Activated naive CD4-positive, alpha-beta T cell treated with anti-CD3 and anti-CD28 coated beads, Interleukin-2, amount 50 U/mL, for 16 hours (primary cell): ENCODE measurements at places on chromosomes 12 and 14.
A peak's percentile ranks its signal among the peaks of the same experiment; 100 is the strongest.

DNA sequence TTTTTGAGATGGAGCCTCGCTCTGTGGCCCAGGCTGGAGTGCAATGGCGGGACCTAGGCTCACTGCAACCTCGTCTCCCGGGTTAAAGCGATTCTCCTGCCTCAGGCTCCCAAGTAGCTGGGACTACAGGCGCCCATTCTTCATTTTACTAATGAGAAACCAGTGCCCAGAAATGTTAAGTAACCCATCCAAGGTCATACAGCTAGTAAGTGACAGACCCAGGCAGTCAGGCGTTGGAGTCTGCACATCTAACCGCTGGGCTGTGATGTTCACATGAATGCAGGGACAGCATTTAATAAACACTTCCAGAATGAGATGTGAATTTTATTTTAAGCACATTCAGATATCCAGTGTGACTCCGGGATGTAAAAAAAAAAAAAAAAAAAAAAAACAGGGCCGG, 1.3 kb upstream of the TRIP11 start:
- no peak for DNase-seq

- DNase-seq = no peak
Measured at GRCh38 chr12:10073261-10073660, 25.5 kb downstream of the CLEC1A start.

- no peak for DNase-seq
Measured at GRCh38 chr14:34052658-34053014, 101.8 kb upstream of the EGLN3 start.

DNA sequence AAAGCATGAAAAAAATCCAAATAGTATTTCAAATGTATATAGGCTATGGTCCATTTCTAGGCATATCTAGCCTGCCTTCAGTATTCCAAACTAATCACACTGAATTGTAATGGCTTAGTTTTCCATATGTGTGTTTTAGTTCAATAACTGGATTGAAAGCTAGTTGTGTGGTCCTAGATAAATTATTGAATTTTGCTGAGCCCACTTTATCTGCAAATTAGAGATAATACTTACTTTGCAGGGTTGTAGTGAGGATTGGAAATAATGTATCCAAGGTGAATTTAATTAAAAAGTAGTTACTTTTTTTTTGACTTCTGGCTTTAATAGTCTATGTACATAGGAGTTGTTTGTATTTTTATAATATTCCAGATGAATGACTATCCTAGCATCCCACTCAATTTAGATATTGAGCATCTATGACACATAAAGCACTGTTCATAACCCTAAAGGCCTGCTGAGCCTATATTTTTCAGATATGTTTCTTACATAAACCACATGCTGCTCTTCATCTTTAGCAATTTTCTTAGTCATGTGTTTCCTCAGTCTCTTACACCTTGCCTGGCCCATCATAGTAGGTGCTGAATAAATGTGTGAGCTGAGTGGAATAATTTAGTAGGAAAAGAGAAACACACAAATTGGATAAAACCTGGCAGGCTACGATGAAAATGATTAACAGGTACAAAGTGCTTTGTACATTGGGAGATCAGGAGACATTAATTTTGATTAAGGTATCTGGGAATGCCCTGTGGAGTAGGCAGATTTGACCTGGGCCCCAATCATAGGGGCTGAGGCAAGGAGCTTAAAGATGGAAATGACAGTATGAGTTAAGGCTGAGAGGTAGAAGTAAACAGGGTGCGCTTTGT, 1.1 kb upstream of the ATP23 start:
- no peak for DNase-seq

DNA sequence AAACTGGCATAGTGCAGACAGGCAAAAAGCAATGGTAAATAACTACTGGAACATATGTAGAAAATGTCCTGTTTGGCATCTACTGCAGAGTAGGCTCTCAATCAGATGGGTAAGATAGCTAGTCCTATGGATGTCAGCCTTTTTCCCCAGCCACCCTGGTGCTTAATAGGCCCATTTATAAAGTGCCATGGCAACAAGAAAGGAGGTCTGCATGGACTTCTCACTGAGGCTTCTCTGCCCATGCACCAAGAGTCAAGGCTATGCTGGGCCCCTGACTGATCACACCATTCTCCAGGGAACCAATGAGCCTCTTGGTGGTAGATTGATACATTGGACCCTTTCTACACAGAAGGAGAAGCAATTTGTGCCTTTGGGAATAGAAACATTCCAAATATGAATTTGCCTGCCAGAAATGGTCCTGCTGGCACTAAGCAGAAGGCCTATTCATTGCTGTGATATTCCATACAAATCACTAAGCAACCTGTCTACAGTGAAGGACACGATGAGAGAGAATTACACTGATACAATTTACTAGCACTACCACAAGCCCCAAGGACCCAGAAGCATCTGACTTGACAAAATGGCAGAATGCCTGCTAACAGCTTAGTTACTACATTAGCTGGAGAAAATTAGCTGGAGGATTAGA, 43.8 kb downstream of the RESF1 start:
- no peak for DNase-seq

- no peak for DNase-seq
Measured at GRCh38 chr14:71467361-71467811, 464.8 kb upstream of the RGS6 start.

GRCh38 chr14:53921027-53921426, 35.6 kb downstream of the BMP4 start:
- no peak for DNase-seq

DNA sequence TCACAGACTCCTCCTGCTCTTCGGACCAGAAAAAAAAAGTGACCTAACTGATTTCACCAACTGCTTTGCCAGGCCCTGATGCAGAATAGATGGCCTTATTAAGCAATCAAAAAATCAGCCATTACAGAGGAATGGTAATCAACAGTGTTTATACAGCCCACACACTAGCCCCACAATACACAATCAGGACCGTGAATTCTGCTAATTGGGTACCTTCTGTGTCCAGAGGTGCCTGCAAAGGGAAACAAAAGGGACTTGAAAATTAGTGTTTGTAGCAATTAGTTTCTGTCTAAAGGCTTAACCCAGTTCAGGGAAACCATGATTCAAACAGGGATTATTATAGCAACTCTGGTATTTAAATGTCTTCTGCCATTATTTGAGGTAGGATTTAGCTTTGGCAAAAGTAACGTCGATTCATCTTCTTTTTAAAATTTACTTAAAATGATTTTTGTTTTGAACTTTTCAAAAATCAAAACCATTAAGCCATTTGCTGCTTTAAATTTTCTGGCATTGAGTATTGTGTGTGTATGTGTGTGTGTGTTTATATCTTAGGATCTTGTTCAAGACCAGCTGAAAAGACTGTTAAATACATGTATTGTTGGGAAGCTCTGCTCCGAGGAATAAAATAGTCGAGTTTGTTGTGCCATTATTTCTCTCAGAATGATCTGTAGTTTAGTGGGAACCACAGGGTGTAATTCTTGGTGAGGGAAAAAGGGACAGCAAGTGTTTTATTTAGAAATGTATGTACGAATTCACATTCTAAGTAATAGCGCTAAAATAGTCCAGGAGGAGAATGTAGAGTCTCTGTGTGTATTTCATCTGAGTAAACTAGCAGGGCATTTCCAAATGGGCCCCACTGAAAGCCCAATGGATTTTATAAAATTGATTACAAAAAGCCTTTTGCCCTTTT, 156.1 kb downstream of the PTCSC3 start:
- no peak for DNase-seq

- no peak for DNase-seq
Measured at GRCh38 chr14:23533652-23534435, 17.7 kb downstream of the ZFHX2 start.

DNA sequence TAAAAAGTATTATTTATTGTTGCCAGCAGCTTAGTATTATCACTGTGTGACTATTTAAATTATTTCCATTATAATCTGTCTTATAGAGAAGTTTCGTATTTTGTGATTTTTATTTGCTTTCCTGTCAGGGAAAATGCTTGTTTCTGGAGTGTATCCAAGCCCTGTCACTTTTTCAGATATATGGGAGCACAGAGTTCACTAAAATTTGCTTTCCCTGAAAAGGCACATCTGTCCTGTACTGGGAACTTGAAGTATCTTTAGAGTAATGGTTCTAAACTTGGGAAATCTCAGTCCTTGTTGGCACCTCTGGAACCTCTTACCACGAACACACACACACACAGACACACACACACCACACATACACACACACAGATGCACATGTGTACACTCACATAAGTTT, 39.3 kb upstream of the SSTR1 start:
- DNase-seq = no peak

DNA sequence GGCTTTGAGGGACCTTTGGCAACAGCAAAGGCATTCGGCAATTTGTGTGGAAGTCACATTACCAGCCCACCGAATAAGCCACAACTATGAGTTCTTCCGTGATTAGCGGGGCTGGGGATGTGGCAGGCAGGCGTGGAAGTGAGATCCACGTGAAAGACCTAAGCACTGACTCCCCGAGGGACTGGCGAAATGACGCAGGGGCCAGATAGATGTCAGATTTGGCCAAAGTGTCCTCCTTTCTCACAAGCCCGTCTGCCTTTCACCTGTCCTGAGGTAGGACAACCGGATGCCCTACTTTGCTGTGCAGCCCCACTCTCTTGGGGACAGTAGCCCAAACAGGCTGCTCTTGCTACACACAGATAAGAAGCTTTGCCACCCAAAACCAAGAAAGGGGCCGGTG, 54.5 kb downstream of the DPF3 start:
- no peak for DNase-seq

GRCh38 chr12:27534765-27535161, 10.8 kb downstream of the PPFIBP1 start:
- DNase-seq = no peak

- DNase-seq = no peak
Measured at GRCh38 chr12:62907561-62907960, 27.4 kb downstream of the PPM1H start.

DNA sequence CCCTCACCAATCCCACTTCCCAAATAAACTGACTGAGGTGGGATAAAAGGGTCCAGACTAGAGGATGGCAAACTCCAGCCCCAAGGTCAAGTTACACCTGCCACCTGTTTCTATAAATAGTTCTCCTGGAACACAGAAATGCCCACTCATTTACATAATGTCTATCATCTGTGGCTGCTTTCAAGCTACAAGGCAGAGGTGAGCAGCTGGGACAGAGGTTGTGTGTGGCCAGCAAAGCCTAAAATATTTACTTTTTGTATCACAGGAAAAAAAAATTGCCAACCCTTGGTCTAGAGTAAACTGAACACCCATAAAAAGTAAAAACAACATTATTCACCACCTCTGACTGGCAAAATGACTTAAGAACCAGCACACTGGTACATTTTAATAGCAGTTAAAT, 269.4 kb downstream of the RGS6 start:
- DNase-seq = no peak

DNA sequence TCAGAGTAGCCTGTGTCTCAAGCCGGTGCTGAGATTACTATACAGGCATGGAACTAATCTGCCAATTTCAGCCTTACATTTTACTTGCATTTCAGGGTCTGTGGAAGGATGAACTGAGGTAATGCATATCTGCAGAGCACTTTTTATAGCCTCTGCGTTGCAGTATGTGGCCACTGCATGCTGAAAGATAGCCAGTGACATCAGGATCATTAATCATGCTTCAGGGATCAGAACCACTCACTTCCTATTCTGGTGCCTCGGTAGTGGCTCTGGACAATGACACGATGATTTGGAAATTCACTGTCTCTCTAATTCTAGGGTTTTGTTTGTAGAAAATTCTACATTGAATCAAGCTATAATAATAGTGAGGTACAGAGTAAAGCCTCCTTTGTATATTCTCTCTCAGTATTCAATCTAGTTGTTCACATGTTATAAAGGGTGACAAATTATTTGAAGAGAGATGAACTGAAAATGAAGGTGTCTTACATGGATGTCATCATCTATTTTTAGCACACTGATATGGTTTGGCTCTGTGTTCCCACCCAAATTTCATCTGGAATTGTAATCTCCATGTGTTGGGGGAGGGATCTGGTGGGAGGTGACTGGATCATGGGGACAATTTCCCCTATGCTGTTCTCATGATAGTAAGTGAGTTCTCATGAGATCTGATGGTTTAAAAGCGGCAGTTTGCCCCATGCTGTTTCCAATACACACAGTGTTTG, 554.3 kb upstream of the MIS18BP1 start:
- DNase-seq = no peak

DNA sequence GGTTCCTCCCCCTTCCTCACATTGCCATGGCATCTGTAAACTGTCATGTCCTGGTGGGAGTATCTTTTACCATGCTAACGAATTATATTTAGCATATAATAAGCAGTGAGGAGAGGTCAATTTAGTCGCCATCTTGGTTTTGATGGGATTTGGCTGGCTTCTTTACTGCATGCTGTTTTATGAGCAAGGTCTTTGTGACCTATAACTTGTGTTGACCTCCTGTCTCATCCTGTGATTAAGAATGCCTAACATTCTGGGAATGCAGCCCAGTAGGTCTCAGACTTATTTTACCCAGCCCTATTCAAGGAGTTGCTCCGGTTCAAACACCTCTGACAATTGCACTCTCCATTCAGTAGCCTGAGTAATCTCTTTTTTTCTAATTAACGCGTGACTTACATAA, 2.1 kb upstream of the EIF4B start:
- no peak for DNase-seq

- DNase-seq = no peak
Measured at GRCh38 chr12:55718015-55718414, 2.2 kb downstream of the BLOC1S1 start.

GRCh38 chr14:85280074-85280473, 249.9 kb upstream of the FLRT2 start:
- DNase-seq = no peak

- DNase-seq = no peak
Measured at GRCh38 chr12:130097342-130097741, 64.9 kb upstream of the FZD10 start.

DNA sequence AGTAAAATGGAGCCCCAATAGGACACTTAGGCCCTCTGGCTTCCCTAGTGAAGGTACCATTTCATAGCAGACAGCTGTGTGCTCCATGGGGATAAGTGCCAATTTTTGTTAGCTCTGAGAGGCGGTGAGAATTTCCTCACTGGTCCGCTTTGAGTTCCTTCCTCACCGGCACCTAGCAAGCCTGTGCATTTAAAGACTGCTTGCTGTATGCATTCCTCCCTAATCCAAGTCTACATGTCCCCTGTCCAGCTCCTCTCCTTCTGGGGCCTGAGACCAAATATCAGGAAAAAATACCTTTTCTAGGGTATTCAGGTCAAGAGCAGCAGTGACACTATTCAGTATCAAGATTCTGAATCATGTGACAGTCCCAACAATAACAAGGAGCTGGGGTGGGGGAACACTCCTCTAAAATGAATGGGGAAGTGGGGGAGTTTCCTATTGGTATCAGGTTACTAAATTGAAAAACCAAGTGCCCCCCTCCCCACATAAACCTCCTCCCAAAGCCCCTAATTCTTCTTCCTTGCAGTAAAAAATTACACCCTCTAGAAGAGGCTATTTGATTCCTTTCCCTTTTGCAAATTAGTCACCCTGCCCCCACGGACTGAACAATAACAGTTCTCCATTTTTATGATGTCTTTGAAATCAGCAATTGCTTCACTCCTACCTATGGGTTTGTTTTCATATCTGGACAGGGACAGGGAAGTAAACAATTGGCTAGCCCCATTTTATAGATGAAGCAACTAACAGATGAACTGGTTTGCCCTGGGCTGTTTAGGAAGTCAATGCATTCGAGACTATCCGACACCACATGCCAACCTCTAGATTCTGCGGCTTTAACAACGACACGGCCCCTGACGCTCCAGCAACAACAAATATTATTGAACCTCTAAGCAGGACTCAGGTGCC, 28.9 kb downstream of the BCL11B start:
- DNase-seq = peak; percentile 49

GRCh38 chr12:72063073-72063472, 124.4 kb downstream of the TPH2 start:
- DNase-seq = no peak
